Thoracic aorta (tissue), 2 donors: ENCODE measurements at places on chromosomes 13 and 19.

GRCh38 chr19:9345005-9345404 is 17.8 kb upstream of the ZNF177 start:
- DNase-seq: no peak

- no peak for DNase-seq
These were observed 63.9 kb upstream of the SLITRK5 start for GRCh38 chr13:87607266-87607665.

GRCh38 chr13:104436555-104436954 is 1370.3 kb upstream of the SLC10A2 start:
- no peak for DNase-seq

DNA sequence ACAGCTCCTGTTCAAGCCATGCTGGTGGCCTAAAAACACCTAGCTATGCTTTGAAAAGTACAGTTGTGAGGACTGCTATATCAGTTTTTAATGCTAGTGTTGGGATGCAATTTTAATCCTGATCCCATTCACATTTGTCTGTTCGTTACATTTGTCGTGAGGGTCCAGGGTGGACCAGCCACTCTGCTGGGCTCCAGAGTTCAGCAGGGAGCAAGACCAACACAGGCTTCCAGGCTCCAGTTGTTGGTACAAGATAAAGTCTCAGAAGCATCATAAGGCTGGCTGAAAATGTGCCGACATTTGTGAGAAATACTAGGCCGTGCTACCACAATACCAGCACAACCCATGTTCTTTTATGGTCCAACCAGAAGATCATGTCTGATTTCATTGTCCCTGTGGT is 210.6 kb downstream of the SLC7A1 start:
- no peak for DNase-seq

DNA sequence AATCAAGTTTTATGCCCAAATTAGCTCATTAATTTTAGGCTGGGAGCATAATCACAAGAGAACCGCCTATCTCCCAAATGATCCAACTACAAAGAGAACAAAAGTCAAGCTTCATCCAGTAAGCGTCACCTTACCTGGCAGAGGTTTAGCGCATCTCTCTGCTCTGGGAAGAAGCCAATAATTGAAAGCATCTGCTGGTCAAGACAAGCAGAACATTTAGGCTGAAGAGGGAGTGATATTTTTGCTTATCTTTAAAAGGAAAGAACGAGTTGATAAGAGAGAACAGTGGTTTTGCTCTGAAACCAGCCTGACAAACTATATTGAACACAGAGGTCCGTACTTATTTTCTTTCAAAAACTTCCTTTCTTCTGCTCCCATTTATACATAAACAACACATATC is 242.1 kb downstream of the ENOX1 start:
- DNase-seq: no peak
